ENCODE measurements at places on chromosomes 11 and 22. TPM values are rescaled to one million over a fixed set of nuclear protein-coding genes. Genes with fewer than 3 reads are reported as not detected.

The PLAAT5 gene
- total RNA-seq, result not detected

The TCN2 gene
- total RNA-seq, result 4.7 TPM

The OR8A1 gene
- not detected for total RNA-seq

The RFPL3 gene
- not detected for total RNA-seq

The OR6A2 gene
- total RNA-seq, result not detected

The MIAT gene
- 0.22 TPM for total RNA-seq

The FJX1 gene
- 29.1 TPM for total RNA-seq

The OR2AG1 gene
- total RNA-seq, result not detected

The PRG3 gene
- not detected for total RNA-seq

The TRIM51 gene
- total RNA-seq, result not detected

The CADM1 gene
- 24.8 TPM for total RNA-seq

The GPHA2 gene
- not detected for total RNA-seq

The PRMT3 gene
- 28.9 TPM for total RNA-seq

The CCDC73 gene
- total RNA-seq, result not detected

Measured in A549 treated with AZD2906 at 1 μM for 4 hours (cell line).